Tongue (tissue), 3 donors: ENCODE measurements at places on chromosomes 4 and X. TPM values are rescaled to one million over a fixed set of nuclear protein-coding genes. Genes with fewer than 3 reads are reported as not detected.

The PGRMC2 gene
- total RNA-seq = 38.5 TPM

The GAGE1 gene
- total RNA-seq = not detected

The CT45A1 gene
- total RNA-seq = not detected

The TACR3 gene
- total RNA-seq = 5.9 TPM
